ENCODE measurements at places on chromosomes 12 and 14.

GRCh38 chr12:101957252-101957959 lies 80.0 kb downstream of the DRAM1 start:
- no peak for DNase-seq

DNA sequence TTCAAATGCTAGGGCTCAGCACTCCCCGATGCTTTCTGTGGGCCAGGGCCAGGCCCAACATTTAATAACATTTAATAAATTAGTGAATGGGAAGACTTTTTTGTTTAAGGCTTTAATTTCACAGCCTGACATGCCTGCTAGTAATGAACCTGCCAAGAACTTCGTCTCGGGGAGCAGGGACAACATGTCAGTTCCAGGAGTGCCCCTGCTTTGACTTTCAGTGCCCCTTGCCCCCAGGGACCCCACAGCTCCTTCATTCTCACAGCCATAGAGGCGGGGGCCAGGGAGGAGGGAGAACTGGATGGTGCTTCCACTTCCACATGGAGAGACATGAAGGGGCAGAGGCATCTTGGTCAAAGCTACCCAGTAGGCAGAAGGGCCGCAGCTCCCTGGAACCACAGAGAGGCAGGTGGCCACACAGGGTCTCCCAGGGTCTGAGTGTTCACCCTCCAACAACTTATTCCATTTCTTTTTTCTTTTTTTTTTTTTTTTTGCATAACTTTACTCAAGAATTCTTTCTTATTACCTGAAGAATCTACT lies 66.0 kb upstream of the DDX11 start:
- no peak for DNase-seq

- no peak for DNase-seq
Measured at GRCh38 chr12:113587720-113588119, 116.0 kb upstream of the LHX5 start.

GRCh38 chr14:90381011-90381786 lies 15.6 kb upstream of the CALM1 start:
- DNase-seq: no peak

DNA sequence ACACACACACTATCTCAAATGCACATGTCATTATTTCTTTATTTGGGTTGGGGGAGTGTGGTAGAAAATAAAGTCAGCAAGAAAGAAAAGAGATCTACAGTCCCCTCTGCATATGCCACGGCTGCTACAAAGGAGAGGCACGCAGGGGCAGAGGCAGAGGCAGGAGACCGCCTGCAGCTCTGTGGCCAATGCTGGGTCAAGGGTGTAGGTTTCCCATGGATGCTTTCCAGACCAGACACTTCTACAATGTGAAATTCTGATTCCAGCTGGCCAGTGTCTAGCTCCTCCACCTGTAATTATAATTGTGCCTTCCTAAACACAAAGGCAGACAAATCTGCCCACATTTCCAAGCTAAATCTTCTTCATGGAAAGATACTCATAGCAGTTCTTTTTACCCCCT lies 19.2 kb downstream of the VPS37B start:
- DNase-seq: no peak

DNA sequence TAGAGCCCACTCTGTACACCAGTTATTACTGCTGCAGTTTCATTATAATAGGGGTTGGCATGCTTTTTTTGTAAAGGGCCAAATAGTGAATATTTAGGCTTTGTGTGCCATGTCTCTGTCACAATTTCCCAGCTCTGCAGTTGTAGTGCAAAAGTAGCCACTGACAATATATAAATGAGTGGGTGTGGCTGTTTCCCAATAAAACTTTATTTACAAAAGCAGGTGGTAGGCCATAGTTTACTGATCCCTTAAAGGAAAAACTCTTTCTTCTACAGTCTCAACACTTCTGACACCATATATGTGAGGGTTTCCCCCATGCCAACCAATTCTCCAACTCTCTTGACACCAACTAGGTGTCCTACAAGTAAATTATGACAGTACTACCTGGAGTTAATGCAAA lies 110.2 kb upstream of the NAP1L1 start:
- DNase-seq: no peak

- DNase-seq: no peak
Measured at GRCh38 chr12:22722081-22722480, 97.1 kb downstream of the ETNK1 start.

GRCh38 chr14:100388103-100389054 lies 65.2 kb downstream of the SLC25A47 start:
- DNase-seq: no peak

- no peak for DNase-seq
Measured at GRCh38 chr12:50786498-50787231, 22.8 kb downstream of the ATF1 start.

GRCh38 chr12:113766879-113767878 lies 198.9 kb downstream of the RBM19 start:
- DNase-seq: no peak

GRCh38 chr14:100027771-100028490 lies 37.3 kb upstream of the EVL start:
- DNase-seq: no peak

DNA sequence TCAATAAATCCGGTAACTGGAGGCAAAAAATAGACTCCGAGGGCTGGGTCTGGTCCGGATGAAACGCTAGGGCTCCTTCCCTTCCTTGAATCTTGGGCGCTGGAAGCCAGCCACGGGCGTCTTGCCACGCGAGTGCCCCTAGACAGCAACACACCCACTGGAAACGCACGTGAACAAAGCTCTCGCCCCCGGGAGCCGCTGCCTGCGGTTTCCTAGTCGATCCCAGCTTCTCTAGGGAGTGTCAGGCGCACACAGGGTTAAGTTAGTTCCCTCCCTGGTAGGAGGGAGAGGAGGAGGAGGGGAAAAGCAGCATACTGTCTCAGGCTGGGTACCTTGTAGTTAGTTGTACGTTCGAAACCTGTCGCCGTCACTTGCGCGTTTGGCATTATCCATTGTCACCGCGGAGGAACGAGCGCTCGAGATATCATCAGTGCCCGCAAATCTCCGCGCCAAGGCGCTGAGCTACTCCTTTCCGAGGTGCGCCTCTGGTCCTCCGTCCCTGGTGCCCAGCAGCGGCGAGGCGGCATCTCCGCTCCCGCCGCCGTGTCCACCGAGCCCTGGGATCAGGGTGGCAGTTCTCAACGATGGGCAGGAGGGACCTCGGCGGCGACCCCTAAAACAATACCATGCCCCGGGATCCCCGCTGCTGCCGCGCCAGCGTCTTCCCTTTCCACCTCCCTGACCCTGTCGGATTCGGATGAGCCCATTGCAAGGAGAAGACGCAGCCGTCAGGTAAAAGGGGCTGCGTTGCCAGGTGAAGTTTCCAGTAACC lies at the start of gene FLRT2:
FLRT2 (plus strand) TSS at position 342 of the 772 bp plus-strand sequence. CDS start 91,371 bp downstream, outside the sequence.
- no peak for DNase-seq

DNA sequence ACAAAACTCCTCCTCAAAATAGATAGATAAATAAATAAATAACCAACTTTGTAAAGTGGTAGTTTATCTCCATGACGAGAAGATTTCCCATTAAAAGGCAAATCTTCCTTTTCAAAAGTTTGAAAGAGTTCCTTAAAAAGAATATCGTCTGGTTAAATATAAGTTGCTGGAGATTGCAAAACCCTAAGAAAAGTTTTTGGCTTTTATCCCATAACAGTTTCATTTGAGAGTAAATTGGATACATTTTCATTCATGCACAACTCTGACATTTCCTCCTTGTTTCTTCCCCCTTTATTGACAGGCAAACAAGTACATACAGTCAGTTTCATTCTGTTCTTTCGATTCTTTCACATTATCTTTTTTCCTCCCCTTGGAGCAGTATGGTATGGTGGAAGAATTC lies 45.4 kb upstream of the BTG1 start:
- no peak for DNase-seq

GRCh38 chr14:35164849-35165248 lies 42.5 kb downstream of the PRORP start:
- DNase-seq: no peak

DNA sequence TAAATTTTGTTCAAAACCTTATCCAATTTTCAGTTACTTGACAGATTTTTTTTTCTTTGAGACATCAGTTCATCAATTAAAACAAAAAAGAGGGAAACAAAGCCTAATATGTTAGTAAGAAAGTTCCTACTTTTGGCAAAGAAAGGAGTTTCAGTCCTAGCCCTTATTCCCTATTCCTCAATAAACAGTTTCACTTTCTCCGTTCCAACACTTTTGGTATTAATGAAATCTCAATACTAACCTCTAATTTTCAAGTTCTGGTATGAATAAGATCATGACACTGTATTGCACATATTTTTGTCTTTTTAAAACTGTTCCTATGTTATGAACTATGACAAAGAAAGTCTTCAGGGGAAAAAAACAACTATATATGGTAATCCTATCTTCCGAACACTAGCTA lies 48.4 kb downstream of the RPS6KA5 start:
- DNase-seq: no peak

DNA sequence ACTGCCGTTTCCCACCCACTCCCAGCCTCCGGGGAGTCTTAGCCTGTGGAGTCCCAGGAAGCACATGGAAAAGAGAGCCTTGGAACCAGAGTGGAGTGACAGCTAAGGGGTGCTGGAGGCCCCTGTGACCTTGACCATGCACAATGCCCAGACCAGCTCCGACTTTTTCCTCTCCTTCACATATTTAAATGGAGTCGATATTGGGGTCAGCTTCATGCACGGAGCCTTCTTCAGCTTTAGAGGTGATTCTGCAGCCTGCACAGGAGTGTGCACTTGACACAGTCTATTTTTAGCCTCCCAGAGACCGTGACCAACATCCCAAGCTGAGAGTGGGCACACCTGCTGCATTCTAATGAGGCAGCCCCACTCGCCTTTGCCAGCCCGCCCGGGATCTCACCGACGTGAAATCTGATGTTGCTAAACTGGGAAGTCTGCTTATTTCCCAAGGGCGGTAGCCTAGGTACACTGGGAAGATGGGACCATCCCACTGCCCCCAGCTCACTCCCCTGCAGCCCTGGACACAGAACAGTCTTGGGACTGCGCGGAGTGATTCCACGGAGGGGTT lies 47.5 kb downstream of the PRMT8 start:
- no peak for DNase-seq
